ENCODE measurements at places on chromosomes 4 and X.

DNA sequence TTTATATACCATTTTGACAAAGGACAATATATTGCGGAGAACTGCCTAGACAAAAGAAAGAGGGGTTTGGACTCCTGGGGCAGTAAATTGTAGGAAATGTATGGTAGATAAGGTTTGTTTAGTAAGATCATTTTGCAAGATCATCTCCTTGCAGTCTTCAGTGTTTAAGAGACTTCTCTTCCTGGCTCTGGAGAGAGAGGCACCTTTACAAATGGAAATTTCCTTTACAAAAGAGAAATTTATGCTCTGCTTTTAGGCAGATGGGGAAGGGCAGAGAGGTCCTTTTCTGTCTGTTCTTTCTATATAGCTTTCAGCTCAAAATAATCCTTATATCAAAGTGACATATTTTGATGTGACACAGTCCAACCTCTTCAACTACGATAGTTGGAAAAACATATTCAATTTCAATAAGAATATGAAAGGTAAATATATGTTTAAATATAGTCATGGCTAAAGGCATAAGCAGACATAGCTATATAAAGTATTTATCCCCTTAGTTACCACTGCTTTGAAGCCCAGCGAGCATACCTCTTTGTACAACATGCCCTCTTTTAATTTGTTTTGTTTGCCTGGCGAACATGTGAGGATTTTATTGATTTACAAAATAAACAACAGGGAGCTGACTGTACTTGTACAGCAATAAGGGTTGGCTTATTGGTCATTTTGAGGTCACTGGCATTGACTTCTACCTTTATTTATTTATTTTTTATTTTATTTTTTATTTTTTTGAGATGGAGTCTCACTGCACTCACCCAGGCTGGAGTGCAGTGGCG lies 65.2 kb downstream of the TRIM2 start:
- no peak for DNase-seq

DNA sequence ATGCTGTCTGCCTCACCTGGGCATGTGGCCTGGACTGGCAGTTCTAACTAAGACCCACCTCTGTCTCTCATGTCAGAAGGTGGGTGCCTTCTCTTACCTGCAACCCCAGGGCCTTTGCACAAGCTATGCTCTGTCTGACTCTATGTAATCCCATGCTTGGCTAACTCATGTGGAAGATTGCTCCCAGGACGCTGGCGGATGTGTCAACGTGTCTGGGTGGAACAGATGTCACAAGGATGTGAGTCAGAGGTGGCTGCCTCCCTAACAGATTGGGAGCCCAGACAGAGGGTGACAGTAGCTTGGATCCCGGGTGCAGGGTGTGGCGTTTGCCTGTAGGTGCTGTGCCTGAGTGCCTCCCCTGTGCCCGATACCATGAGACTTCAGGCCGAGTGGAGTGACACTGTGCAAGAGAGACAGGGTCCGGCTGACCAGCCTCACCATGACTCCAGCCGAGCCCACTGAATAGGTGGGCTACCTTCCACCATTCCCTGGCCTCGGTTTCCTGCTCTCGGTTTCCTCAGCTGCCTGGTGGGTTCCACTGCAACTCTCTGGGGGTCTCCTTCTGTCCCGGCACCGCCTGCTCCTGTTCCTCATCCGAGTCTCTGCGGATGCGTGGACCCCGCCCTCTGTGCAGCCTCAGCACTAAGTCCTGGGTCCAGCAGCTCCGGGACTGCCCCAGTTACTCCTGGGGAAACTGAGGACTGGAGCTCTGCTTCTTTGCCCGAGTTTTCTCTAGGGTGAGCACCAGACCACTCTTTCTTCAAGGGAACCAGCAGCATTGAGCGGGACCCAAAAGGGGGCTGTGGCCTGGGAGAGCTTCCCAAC lies 11.0 kb downstream of the SH3BP2 start:
- no peak for DNase-seq

GRCh38 chr4:110190249-110190648 lies 8.2 kb downstream of the ELOVL6 start:
- DNase-seq, result no peak

- no peak for DNase-seq
These were observed 51.2 kb upstream of the KLF3 start for GRCh38 chr4:38612646-38613414.

GRCh38 chrX:68536429-68536828 lies 37.6 kb downstream of the YIPF6 start:
- no peak for DNase-seq

GRCh38 chr4:37889849-37890800 lies 759 bp upstream of the TBC1D1 start:
- no peak for DNase-seq

DNA sequence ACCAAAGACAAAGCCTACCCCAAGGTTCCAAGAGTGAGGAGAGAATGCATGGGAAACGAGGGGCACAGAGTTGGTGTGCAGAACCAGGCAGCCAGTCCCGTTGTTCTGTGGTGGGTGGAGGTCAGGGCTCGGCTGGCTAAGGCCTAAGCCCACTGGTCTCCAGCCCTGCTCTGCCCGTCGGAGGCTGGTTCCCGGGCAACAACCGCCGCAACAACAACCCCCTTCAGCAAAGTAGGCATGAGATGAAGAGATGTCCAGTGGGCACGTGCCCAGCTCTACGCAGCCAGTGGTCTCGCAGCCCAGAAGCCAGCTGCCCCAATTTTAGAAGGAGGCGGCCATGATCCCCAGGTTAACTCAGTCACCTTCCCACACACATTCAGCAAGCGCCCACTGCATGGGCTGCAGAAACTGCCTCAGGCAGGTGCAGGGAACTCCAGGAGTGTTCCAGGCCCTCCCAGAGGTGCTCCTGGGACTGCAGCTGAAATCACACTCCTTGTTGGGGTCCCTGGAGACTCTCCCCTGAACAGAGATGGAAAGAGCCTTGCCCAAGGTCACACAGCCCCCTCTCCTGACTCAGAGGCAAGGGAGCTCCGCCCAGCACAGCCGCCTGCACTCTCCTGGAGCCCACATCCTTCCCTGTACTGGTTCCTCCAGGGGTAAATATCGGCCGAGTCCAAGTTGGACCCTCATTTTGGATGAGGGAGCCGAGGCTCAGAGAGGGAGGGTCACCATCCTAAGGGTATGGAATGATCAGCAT lies 25.4 kb upstream of the HTRA3 start:
- no peak for DNase-seq

GRCh38 chrX:69069876-69070275 lies 95.4 kb downstream of the PJA1 start:
- no peak for DNase-seq

Measured in SW 1271 (cell line).